ENCODE measurements at places on chromosomes 16 and 17.

GRCh38 chr17:44547625-44548267 is 9.5 kb upstream of the FZD2 start:
- DNase-seq = no peak

GRCh38 chr16:1678500-1679098 is 520 bp downstream of the JPT2 start:
- peak; percentile 43 for DNase-seq

- DNase-seq = no peak
Observed at GRCh38 chr16:18932243-18932987, 6.2 kb upstream of the SMG1 start.

GRCh38 chr16:69118994-69119393 is 13.4 kb downstream of the CHTF8 start:
- DNase-seq = no peak

DNA sequence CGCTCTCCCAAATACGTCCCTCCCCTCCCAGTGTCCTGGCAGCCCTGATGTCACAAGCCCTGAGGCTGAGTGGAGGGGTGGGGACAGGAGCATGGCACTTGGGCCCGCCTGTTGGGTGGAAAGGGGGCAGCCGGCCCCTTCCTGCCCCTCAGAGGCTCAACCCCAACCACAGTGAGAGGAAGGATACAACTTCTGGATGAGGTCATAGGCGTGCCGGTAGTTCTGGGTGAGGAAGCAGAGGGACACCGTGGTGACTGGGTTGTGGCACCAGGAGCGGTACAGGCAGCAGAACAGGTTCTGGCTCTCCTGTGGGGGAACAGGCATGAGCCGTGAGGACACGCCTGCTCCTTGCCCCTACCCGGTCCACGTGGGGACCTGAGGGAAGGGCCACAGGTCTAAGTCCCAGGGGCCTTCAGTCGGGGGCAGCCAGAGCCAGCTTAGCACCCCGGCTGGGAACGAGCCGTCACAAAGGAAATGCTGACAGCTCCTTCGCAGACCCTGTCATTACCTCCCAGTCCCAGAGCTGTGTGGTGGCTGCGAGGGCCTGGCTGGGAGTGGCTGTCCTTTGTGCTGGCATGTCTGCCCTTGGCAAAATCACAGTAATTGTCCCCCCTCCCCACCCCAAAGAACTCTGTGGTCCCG is 11.2 kb upstream of the MTSS2 start:
- no peak for DNase-seq

DNA sequence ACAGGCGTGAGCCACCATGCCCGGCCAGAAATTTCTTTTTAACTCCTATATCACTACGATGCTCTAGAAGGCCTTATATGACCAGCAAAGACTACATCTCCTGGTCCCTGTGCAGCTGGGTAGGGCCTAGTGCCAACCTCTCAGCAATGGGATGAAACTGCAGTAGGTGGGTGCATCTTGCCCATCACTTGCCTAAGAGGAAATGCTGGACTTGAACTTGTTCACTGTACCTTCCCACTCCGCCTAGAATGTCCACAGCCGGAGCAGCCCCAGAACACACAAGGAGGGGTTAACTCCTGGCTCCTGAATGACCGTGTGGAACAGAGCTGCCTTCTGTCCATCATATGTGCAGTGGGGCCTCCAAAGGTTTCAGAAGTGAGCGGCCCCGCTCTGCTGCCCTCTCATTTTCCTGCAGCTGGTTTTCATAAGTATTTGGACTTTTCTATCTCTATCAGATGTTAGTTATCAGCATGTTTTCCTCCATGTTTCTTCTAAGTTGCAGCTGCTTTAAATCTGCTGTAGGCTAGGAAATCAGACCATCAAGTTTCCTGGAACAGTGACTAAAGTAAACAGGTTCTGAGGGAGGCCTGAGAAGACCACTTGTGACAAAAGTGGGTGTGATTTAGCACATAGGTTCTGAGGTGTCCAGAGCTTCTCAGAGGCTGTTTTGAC is 52.5 kb downstream of the WSB1 start:
- no peak for DNase-seq

DNA sequence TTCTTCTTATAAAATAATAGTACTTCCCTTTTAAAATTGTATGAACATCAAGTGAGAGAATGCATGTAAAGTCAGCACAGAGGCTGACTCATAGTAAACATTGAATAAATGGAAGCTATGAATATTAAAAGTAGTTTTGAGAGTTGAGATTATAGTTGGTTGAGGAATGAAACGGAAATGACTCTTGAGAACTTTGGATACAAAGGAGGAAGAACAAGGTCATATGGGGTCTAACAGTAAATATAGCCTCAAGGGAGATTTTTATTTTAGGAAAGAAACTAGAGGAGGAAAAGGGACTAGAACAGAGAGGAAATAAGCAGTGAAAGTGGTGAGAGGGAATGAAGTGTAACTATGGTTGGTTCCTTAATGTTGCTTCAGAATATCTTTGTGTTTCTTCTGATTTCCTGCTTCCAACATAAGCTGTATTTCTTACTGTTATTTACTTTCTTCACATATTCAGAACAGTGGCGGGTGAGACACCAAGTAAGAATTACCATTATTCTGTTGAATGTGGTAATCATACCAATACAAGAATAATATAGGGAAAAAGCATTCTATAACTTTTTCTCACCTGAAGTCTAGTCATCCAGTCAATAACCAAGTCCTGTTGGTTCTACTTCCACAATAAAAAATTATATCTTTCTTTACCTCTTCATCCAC is 165.1 kb downstream of the CHD9 start:
- DNase-seq = no peak

DNA sequence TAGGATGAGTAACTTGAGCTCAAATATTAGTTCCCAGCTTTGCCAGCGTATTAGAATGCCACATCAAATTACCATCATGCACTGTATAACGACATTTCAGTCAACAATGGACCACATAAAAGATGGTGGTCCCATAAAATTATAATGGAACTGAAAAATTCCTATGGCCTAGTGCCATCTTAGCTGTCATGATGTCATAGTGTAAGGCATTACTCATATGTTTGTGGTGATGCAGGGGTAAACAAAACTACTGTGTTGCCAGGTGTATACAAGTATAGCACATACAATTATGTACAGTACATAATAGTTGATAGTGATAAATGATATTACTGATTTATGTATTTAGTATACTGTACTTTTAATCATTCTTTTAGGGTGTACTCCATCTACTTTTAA is 54.4 kb upstream of the NETO2 start:
- DNase-seq = no peak

DNA sequence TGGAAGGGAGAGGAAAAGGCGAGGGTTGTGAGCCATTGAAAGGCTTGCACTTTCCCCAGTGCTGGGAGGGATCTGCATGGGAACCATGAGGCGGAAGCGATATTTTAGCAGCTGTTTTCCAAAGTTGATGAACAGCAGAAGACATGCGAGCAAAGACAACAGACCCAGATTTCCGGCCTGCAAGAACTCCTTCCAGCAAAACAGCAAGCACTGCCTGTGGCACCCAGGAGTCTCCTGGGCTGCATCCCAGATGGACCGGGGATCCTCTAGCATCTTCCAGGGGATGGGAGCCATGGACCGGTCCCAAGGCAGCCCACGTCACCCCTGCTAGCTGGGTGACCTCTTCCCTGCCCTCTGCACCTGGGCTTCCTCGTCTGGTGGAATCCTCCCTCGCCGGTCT is 162.8 kb downstream of the IRF8 start:
- DNase-seq = no peak

DNA sequence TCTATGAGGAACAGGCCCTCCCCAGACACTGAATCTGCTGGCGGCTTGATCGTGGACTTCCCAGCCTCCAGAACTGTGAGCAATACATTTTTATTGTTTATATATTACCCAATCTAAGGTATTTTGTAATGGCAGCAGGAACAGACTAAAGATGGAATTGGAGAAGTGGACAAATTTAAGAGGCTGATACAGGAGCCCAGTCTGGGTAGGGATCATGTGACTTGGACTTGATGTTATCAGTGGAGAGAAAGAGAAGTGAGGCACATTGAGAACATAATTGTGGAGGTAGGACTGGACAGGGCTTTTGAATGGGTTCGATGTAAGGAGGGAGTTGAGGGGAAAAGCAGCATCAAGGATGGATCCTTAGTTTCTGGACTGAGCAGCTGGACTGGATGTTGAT is 93.8 kb downstream of the USP31 start:
- no peak for DNase-seq

- DNase-seq = no peak
Observed at GRCh38 chr17:35254107-35254773, 11.4 kb downstream of the SLFN5 start.

DNA sequence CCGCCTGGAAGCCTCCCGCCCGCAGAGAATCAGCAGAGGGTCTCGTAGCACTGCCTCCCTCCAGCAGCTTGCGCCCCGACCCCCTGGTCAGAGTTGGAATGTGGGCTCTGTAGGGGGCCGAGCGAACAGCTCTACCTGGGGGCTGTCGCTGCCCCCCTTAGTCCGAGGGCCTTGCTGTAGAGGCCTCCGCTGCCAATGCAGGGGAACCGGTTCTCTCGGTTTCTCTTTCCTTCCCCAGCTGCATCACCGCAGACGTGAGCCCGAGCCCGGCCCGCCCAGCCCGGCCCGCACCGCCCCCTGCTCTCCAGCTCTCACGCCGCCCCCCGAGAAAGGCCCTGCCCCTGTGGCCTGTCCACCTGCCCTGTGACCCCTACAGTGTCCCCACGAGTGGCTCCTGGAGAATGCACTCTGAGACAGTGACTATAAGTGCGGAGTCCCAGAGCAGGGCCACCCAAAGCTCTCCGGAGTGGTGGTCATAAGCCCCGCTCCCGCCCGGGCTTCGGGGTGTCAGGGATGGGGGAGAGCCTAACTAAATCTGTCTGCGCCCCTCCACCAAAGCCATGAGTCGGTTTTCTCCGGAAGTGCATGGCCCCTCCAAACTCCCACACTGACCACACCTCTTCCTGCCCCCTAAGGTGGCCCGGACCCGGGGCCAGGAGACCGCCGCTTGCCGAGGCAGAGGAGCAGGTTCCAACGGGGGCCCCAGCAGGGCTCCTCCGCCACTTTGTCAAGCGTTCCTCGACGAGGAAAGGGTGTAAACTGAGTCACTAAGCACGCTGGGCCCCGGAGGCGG is 1.7 kb downstream of the ARHGAP27 start:
- no peak for DNase-seq
